ENCODE measurements at places on chromosomes 7 and 10.

- no peak for DNase-seq
These were observed 152.0 kb downstream of the PHTF2 start for GRCh38 chr7:77950548-77950947.

DNA sequence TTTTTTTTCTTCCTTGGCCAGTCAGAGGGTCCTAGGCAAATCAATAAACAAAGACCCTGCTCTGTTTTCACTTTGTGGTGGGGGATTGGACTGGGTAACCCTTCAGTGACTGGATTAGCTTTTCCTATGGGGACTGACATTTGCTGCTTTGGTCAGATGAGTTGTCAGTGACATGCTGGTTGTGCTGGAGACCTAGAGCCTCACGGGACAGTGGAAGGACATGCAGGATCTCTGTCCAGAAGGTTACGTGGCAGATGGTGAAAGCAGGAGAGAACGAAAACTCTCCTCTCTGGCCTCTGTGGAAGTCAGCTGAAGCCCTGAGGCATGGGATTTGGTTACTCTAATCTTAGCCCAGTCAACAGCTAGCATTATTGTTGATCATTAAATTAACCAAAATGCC is 90.0 kb upstream of the BMPER start:
- no peak for DNase-seq

DNA sequence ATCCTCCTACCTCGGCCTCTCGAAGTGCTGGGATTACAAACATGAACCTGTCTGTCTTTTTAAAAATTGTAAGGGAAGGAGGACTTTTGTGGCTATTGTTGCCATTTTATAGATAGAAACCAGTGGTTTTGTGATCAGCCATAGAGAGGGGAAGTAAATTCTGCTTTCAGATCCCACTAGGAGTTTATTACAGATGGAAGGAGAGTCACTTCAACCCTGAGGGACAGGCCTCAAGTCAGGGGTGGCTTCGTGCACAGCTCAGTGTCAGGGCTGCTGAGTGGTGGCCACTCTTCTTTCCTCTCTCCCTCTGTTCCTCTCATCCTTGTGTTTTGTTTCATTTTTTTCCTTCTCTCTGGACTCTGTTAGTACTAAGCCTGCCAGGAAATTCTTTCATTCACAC is 60.8 kb downstream of the OGDH start:
- DNase-seq: no peak

DNA sequence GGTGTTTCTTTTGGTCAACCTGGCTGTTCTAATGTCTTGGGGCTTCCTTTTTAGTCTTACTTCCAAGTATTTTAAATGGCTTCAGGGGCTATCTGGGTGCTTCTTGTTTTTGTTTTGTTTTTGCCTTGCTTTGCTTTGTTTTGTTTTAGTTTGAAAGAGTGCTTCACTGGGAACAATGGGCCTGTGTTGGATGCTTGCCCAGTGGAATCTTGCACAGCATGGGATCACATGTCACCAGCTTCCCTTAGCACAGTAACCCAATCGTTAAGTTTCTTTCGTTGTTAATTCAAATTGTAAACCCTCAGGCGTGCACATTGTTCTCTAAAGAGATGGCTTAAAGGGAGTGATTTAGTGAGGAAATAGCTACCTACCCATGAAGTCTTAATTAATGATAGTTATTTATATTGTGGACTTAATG is 8.9 kb downstream of the COL17A1 start:
- DNase-seq: peak; percentile 50

DNA sequence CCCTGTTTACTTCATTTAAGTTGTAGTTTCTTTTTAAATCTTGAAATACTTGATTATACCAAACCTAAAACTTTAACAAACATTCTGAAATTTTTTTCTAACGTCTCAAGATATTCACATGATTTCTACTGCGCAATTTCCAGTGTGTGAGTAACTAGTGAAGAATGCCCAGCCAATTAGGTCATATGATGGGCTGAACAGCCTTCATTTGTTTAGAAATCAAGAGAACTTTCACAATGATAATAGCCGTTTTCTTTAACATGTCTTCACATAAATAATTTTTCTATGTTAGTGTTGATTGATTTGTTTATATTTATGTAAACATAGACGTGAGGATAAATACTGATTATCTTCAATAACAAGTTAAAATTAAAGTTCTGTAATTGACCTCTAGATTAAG is 21.8 kb downstream of the STAM start:
- peak; percentile 72 for DNase-seq

- DNase-seq: no peak
These were observed 203.1 kb upstream of the PTN start for GRCh38 chr7:137546671-137547070.

DNA sequence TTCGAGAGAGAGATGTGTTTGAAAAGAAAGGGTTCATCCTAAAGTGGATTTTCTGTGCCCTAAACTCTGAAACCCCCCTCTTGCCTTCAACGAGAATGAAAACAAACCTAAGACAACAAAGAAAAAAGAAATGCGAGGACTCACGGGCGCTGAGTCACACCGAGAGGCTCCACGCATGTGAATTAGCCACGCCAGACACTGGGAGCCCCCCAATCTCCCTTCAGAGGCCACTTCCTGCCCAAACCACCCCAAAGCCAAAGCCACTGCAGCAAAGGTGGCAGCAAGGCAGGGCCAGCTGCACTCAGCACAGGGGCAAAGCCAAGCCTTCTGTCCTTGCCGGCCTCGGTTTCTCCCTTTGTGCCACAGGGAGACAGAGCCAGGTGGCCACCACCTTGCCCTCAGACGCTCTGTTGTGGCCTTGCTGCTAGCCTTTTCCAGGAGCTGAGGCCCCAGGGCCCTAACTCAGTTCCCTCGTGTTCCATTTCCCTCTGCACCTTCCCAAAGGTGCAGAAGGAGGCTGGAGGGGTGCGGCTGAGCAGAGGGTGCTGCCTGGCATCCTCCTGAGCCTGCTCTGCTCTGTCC is 93.3 kb downstream of the FAM53B start:
- no peak for DNase-seq

DNA sequence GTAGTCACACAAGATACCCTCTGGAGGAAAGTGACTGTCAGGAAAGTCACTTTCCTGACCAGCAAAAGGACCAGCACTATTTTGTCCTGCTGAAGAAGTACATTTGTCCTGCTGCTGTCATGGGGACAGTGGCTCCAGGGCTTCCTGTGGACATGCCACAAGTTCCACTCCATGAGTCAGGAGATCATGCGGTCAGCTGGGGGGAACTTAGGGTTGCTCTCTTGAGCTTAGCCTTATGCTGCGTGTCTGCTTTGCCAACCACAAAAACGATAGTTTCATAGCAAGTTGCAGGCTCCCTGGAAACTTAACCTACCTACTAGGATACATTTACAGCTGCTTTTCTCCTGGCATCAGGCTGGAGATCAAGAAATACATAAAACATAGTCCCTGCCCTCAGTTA is 19.8 kb upstream of the ALOX5 start:
- no peak for DNase-seq

DNA sequence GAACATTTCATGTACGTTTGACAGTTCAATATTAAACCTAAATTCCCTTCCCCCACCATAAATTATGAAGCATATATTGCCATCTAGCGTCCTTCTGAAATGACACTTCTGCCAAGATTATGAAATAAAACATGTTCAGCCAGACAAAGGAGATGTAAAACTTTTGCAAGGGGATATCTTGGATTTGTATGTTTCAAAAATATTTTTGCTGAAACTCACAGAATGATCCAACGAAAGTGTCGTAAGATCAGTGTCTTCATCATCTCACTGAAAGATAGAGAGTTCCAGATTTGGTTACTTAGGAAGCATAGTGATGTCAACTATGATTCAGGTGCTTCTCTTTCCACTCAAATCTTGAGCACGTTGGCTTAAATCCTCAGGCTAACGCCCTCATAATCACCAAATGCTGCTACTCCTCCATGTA is 904.3 kb downstream of the XPNPEP1 start:
- peak; percentile 14 for DNase-seq

- DNase-seq: no peak
These were observed 16.0 kb upstream of the GALNTL5 start for GRCh38 chr7:151940048-151940811.

DNA sequence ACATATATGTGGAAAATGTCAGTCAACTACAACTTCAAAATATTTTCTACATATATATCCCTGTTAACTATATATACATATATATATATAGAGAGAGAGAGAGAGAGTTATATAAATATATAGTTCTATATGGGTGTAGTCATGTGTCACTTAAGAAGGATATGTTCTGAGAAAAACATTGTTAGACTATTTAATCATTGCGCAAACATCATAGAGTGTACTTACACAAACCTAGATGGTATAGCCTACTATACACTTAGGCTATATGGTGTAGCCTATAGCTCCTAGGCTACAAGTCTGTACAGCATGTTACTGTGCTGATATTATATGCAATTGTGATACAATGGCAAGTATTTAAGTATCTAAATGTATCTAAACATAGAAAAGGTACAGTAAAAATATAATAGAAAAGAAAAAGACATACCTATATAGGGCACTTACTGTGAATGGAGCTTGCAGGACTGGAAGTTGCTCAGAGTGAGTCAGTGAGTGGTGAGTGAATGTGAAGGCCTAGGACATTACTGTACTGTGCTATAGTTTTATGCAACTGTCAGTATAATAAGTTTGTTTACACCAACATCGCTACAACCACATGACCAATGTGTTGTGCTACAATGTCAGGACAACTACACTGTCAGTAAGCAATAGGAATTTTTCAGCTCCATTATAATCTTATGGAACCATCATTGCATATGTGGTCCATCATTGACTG is 18.0 kb upstream of the FGL2 start:
- DNase-seq: no peak

DNA sequence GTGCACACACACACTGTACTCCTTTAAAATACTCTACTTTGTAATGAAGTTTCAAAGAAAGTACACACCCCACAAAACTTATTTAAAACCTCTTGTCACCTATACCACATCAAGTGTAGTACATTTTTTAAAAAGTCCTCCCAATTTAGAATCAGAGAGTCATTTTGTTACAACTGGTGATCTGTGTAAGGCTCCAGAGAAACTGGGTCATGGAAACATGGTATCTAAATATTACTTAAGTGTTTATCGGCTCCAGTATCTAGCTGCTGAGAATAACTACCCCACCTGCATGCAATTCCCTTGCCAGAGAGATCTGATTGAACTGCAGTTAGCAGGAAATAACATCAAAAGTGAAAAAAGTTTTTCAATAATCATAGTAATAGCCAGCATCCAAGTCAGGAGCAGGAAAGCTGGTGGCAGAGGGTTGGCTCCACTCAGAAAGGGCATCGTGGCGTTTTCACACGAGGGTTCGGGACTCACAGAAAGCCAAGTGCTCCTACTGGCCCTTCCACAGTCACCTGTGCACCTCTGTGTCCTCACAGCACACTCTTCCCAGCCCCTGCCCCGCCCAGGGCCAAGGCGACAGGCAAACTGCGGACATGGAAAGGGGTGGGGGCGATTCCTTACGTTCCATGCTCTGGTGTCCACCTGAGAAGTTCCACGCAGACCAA is 6.5 kb downstream of the RGS10 start:
- DNase-seq: no peak

DNA sequence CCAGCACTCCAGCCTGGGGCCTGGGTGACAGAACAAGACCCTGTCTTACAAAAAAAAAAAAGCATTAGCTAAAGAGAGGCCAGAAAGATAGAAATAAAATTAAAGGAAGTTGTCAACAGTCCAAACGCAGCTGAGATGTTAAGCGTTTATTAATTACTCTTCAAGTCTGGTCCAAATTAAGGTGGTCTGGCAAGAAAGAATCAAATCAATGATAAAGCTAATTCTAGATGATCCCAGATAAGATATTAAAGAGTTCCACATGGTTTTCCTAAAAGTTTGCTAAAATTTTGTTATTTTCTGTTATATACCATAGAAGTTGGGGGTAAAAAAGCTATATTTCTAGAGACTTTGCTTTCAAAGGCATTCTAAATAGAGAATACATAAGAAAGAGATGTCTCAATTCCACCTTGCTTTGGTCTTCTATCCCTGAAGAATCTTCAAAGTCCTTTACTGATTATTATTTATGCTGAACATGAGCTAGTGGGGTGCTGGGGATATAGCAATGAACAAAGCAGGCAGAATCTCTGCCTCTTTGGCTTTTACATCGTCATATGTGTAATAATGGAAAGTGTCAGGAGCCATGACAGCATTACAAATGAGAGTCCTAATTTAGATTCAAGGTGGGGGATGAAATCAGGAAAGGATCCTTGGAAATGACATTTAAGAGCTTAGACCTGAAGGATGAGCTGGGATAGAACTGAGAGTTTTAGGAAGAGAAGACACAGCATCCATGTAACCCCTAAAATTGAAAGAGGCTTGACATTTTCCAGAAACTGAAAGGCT is 23.4 kb downstream of the FRA10AC1 start:
- DNase-seq: no peak

- no peak for DNase-seq
These were observed 638.2 kb downstream of the ANKRD7 start for GRCh38 chr7:118862740-118863139.

DNA sequence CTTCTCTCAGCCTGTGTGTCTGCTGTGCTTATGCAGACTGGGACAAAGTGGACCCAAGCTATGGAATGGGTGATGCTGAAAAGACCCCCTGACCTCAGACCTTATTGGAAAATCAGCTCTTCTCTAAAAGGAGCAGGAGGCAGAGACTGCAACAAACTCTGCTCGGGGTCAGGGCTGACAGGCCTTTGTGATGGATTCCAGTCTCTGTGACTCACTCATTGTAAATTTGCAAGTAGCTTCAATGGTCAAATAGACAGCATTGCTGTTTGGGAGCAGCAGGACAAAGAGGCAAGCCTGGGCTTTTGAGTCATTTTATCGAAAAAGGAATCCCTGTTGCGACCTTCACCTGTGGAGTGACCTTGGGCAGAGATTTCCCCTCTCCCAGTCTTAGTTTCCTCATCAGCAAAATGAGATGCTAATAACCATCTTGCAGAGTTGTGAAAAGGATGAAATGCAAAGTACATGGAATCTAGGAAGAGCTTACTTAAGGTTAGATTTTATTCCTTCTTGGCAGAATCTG is 26.1 kb upstream of the GPR26 start:
- DNase-seq: no peak

DNA sequence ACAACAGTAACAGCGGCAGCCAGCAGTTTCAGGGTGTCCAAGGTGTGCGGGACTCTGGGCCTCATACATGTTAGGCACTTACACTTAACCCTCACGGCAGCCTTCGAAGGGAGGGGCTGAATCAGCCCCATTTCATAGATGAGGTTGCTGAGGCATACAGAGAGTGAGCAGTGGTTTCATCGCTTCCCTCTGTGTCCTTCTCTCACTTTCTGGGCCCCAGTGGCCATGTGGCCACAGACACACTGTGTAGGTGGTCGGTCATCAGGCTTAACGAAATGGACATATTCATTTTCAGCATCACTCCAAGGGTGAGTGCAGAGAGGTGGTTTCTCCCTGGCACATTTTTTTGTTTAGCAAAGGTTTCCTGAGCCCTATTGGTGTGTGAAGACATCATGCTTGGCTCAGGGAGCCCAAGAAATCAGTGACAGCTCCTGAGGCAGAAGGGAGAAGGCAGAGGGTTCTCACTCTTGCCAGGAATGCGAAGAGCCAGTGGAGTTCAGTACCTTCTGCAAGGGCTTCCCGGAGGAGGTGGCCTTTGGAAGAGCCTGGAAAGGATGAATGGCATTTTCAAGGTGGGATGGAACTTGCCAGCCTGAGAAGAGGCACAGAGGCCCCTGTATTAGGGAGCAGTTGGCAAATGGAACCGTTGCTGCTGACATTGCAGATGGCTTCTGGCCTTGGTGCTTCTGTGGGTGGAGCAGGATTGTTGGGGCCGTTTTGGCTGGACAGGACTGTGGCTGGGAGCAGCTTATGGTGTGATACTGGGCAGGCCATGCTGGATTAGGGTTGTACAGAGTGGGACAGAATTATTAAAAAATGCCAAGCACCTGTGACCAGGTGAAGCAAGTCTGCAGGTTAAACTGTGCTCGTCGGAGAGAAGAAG is 61.7 kb upstream of the PPIF start:
- no peak for DNase-seq
